ENCODE measurements at places on chromosomes 1 and 21.

- no peak for DNase-seq
Measured at GRCh38 chr1:243718893-243719292, 131.2 kb downstream of the AKT3 start.

- no peak for DNase-seq
Measured at GRCh38 chr1:21667348-21668231, 1.6 kb downstream of the RAP1GAP start.

- no peak for DNase-seq
Measured at GRCh38 chr21:46080171-46081021, 17.5 kb upstream of the COL6A2 start.

DNA sequence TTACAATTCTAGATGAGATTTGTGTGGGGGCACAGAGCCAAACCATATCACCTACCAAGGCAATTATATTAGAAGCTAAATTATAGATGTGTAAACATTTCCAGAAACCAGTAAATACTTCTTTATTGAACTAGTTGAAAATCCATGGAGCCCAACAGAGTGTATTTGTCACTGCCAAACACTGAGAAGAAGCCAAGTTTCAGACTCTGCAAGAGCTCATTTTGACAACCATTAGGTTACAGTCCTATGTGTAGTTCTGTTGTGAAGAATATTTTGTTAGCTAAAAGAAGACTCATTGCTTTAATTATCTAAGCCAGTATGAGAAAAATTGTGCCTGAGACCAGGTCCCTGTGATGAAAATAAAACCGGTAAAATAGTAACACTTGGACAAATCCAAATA is 358.9 kb upstream of the SGIP1 start:
- DNase-seq = no peak

Data from HuH-7.5 (cell line).